ENCODE measurements at places on chromosomes 11 and 22.

GRCh38 chr11:76663912-76664440 lies 6.6 kb downstream of the LRRC32 start:
- DNase-seq = no peak

DNA sequence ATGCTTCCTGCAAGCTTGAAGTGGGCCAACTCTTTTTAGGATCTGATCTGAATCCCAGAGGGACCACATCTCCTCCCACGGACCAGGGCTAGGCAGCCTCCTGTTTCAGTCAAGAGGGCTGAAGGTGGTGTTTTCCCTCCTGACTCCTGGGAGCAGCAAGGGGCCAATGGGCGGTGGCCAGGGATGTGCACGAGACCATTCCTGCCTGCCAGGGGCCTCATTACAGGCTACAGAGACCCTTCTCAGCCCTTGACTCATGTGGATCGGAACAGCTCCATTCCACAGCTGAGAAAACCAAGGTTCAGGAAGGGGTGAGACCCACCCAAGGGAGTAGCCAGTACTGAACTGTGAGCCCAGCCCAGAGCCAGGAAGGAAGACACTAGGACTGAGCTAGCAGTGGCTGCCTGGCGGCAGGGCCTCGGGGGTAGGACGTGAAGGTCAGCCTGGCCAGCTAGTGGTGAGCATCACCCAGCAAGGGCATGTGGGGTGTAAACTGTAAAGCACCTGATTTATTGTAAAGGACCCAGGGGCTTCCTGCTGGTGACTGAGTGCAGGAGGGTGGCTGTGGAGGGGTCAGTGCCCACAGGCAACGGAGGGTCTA lies 3.4 kb upstream of the P2RY6 start:
- DNase-seq = no peak

- DNase-seq = no peak
Observed at GRCh38 chr11:123354371-123354975, 75.6 kb upstream of the GRAMD1B start.

- DNase-seq = no peak
Observed at GRCh38 chr22:37169947-37170688, 17.9 kb downstream of the C1QTNF6 start.

DNA sequence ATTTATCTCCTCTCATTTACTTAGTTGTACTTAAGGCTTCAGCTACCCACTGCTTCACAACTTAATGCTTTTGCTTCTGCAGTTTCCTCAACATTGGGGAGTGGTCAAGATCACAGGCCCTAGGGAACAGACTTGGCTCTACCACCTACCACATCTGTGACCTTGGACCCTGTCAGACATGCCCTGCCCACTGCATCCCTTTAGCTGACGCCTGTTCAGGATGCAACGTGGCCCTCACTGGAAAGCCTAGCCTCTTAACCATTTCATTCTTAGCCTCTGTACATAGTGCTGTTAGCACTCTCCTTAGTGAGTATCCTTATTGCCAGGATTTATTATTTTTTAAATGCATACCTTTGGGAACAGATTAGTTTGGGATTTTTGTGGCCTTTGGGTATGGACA lies 34.4 kb downstream of the TNRC6B start:
- DNase-seq = no peak

DNA sequence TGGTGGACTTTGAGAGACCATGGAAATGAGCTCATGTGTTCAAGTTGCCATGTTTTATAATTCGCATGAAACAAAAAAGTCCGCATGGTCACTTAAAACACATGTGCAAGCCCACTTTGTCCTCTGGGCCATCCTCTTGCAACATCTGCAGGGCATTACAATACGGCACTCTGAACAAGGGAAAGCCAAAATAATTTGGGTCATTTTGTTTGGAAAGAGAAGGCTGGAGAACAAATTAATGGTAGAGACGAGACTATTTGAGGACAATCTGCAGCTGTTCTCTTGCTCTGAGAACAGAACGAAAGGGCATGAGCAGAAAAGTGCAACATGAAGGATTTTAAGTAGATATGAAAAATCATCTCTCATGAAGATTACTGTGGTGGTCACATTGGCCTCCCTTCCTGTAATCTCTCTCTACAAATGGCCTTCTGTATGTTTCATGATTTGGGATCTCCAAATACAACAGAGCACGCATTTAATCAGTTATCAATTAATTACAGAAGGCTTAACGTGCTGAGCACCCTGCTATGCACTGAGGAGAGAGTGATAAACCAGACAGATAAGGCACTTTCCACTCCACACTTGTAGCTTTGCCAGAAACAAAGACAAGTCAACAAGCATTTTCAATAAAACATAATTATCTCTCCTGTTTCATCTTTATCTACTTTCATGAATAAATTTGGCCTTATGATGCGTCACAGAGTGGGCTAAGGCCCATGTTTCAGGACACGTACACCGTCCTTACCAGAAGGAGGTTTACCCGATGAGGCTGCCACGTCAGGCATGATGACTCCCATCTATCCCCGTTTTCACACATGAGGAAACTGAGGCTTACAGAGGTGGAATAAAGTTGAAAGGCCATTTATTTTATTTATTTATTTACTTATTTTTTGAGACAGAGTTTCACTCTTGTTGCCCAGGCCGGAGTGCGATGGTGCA lies 384.1 kb downstream of the LARGE1 start:
- DNase-seq = no peak

DNA sequence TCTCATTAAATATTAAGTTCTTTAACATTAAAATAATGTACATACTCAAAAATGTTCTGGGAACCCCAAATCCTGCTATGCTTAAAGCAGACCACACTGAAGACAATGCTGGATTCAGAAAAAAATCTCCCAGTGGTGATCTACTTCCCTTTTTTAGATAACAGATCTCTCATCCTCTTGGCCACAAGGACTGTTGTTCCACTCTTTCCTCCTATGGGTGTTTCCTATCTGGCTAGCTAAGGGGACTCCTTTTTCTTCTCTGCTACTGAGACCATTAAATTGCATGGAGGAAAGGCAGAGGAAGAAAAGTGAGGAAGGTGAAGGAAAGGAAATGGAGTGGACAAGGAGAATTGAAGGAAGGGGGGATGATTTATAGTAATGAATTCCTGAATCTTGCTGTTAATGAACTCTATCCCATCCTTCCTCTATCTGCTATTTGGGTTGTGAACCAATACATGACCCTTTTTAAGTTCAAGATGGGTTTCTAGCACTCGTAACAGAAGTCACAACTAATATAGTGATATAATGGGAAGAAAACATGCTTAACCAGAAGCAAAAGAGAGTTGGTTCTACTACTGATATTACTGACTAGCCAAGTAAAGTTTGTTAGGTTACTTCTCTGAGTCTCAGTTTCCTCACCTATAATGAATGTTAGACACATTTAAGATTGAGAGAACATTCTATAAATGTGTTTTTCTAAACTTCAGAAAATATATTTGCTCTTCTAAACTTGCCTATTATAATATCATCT lies 53.2 kb downstream of the PIK3C2A start:
- no peak for DNase-seq

GRCh38 chr22:48268771-48269552 lies 1506.5 kb downstream of the TBC1D22A start:
- no peak for DNase-seq

DNA sequence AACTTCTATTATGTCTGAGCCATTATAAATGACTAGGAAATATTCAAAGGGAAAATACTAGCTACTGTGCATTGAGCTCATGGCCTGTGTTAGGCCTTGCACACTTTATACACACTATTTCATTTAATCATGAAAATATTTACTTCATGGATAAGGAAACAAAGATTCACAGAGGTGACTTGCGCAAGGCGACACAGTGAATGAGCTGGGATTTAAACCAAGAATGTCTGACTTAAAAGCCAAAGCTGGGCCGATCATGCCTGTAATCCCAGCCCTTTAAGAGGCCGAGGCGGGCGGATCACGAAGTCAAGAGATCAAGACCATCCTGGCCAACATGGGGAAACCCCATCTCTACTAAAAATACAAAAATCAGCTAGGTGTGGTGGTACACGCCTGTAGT lies 231.5 kb downstream of the MIAT start:
- no peak for DNase-seq

- no peak for DNase-seq
Observed at GRCh38 chr11:35980686-35981390, 37.0 kb downstream of the LDLRAD3 start.

- DNase-seq = no peak
Observed at GRCh38 chr22:49958931-49959781, 1.4 kb upstream of the PIM3 start.

GRCh38 chr11:23543651-23544222 lies 683.5 kb upstream of the CCDC179 start:
- DNase-seq = no peak

GRCh38 chr11:17952487-17952886 lies 60.4 kb downstream of the SERGEF start:
- DNase-seq = no peak

DNA sequence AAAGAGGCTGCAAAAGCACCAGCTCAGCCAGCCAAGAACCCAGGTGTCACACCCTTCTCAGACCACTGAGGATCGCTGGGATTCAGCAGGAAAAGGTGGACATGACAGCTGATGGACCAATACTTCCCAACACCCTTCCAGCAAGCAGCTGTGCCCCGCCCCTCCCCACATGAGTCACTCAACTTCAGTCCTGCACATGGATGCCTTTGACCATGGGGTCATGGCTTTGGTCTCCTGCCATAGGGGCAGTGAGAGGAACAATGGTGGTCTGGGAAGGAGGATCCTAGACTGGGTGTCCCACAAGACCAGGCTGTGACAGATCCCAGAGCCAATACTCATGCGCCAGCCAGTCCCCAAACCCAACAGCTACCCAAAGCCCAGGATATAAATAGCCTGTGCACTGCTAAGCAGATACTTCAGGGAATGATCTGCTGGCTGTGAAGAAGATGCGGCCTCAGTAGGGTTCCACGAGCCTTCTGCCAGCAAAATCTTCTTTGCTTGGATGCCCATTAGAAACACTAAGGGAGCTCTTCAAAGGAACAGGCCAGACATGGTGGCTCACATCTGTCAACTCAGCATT lies 5.5 kb upstream of the RGL4 start:
- no peak for DNase-seq

DNA sequence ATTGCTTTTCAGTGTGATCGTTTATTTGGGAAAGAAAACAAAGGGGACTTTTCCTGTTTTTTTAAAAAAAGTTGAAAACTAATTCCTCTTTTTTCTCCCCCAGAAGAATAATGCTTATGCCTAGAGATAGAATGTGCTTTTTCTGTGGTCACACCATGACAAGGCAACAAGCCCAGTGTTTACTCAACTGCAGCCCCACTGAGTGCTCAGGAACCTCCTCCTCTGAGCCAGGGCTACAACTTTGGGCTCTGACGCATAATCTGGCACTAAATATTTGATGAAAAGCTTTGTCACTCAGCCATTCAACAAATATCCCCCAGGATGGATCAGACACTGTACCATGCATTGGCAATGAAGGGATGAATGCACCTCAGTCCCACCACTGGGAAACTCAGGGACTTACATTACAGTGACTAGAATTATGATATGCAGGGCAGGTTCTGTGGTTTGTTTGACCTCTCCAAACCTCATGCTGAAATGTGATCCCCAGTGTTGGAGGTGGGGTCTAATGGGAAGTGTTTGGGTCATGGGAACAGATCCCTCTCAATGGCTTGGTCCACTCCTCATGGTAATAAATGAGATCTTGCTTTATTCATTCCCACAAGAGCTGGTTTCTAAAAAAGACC lies 155.9 kb downstream of the CCDC34 start:
- no peak for DNase-seq

GRCh38 chr11:18669711-18670110 lies 28.9 kb upstream of the TMEM86A start:
- no peak for DNase-seq

DNA sequence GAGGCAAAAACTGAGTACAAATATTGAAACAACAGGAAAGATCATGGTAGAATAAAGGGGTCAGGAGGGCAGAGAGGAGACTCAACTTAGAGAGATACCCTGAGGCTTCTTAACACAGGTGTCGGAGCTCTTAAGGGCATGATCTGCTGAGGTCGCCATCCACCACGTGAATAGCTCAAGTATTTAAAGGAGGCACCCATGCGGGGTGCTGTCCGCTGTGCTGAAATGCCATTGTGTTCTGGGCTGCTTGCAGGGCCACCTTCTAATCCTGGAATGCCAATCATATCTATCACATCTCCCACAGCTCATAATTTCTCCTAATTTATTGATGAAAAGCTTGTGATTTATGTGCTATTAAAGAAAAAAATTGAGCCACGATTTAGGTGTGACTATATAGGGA lies 90.2 kb downstream of the SEZ6L start:
- no peak for DNase-seq

GRCh38 chr11:113528982-113529381 lies 53.8 kb upstream of the DRD2 start:
- DNase-seq = no peak

DNA sequence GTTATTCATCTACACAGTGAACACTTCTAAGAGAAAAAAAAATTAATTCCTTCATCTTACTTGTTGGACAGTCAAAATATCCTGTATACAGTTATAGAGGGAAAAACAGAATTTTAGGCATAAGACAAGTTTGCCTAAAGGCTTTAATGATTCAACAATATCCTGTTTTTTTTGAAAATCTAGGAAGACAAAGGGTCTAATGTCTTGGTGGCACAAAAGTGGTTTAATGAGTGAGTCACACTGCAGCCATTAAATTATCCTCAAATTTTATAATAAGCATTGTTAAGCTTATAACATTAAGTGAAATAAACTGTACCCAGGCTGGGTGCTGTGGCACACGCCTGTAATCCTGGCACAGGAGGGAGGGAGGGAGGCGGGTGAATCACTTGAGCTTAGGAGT lies 72.9 kb downstream of the GAB2 start:
- no peak for DNase-seq

DNA sequence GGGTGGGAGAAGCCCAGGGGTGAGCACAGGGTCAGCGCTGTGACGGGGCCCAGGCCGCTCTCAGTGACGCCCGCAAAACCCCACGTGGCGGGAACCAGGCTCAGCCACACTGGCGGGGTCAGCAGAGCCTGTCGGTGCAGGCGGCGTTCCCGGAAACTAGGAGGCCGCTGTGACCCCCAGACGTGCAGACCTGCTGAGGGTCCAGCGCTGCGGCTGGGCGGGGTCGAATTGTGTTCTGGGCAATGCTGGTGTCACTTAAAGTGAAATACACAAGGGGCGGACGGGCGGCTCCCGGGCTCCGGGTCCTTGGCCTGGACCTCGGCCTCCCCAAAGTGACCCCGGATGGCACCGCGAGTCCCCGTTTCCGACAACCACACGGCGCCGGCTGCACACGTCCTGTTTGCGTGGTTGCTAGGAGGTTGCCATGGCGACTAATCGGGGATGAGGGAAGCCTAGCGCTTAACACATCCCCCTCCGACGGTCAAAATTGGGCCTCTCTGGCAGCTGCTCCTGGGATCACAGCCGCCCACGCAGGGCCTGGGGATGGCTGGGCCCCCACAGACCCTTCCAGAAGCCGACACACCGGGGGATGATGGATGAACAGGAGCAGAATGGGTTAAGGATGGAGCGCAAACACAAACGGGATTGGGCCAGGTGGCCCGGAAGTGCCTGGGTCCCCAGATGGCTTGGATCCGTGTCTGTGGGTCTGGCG lies 81.7 kb upstream of the PRR5 start:
- peak; percentile 70 for DNase-seq

DNA sequence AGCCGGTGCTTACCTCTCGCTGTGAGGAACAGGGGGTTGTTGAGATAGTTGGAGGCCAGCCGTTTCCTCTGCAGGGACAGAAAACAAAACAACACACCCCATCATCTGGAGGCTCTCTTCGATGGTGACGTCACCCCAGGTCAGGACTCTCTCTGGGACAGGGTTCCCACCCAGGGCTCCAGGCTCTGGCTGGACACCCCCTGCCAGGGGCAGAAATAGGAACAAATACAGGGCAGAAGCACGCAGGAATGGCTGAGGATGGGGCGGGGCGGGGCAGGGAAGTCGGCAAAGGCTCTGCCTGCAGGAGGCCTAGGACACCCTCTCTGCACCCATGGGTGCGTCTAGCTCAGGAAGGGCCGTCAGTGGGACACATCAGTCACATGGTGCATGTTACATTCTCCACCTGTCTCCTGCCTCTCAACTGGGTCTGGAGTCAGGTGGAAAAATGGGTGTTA lies 118.5 kb downstream of the PHF21B start:
- DNase-seq = no peak
